SW480 (cell line): ENCODE measurements at places on chromosomes 7 and 10.

DNA sequence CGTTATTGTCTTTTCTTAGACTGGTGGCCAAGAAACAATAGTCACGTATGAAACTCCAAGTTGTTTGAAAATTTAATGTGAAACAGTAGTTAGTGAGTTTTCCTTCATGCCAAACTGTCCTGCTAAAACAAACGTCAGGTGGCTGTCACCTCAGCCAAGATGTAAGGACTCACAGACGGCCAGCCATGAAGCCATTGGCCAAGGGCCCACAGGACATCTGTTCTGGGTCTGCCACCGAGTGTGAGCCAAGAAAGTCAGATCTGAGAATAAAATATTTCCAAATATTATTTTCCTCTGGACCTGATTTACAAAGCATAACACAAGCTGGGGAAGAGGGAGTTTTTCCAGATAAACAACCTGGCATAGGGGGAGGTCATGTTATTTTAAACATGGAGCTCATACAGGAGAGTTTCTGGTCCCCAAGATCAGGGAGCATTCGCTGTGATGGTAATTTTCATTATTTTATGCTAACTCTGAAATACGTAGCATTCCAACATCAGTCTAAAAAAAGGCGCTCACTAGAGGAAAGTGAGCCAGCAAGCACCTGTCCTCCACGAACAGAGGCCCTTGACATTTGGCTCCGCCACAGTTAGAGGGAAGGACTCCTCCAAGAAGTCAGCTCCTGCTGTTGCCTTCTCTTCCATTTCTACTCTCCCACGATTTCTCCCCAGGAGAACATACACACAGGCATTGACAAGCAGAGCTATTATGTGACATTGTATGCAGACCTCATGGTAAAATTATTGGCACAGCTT, 38.9 kb upstream of the LANCL2 start:
- no peak for DNase-seq

DNA sequence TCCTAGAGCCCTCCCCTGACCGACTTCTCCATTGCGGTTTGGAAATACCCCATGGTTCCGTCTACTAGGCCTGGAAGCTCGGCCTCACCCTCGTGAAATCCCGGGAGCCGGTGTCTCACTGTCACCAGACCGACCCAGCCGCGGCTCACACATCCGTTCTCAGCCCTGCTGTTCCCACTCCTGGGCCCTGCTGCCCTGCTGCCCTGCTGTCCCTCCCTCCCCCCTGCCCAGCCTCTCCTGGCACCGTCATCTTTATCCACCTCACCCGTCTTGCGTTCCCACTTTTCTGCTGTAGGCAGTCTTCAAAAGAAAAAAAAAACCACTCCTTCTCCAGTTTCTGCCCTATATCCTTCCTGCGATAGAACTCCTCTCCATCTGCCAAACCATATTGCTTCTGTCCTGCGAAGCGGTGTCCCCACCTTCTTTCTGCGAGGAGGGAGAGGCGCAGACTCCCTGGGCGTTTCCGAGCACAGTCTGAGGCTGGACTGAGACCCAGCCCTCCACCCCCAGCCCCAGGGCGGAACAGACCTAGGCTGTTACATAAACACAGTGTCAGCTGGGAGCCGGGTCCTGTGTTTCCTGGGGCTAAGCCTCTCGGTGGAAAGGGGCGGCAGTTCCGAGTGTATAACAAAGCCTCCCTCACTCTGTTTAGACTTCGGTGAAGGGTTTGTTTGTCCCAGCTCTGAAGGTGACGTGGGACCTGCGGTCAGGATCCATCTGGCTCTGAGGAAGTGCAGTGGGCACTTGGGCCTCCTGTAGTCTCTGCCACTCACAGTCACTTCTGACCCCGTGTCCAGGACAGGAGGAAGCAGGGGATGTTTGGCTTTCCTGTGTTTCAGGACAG, 2.8 kb downstream of the AGAP3 start:
- no peak for DNase-seq

- DNase-seq = no peak
These were observed 1.6 kb upstream of the LANCL2 start for GRCh38 chr7:55363386-55364170.

- DNase-seq = peak; percentile 80
These were observed 68.6 kb downstream of the C7orf25 start for GRCh38 chr7:42843205-42843800.

- no peak for DNase-seq
These were observed 108.9 kb upstream of the ASAH2 start for GRCh38 chr10:50360077-50360850.

- no peak for DNase-seq
These were observed 18.4 kb downstream of the LRRC27 start for GRCh38 chr10:132350391-132350790.

DNA sequence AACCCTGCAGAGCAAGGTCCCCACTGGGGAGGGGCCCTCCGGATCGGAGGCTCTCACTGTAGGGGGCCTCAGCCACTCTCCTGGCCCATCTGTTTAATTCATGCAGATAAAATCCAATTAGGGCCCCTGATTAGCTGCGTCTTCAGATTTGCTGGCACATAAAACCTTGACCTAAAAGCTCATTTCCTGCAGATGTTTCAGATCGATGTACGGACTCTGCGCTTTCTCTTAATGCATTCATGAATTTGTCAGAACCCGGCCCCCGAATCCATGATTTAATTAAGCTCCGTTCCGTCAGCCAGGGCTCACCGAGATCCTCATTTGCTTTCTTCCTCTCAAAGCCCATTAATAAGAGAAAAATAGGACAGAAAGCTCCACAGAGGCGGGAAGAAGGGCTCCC, 40.0 kb upstream of the FOXL3 start:
- no peak for DNase-seq

- no peak for DNase-seq
These were observed 29.0 kb downstream of the CPXM2 start for GRCh38 chr10:123862421-123863182.

GRCh38 chr10:71741671-71742070, 22.1 kb upstream of the C10orf105 start:
- DNase-seq = no peak

GRCh38 chr10:109929501-109930219, 6.3 kb upstream of the XPNPEP1 start:
- DNase-seq = no peak

DNA sequence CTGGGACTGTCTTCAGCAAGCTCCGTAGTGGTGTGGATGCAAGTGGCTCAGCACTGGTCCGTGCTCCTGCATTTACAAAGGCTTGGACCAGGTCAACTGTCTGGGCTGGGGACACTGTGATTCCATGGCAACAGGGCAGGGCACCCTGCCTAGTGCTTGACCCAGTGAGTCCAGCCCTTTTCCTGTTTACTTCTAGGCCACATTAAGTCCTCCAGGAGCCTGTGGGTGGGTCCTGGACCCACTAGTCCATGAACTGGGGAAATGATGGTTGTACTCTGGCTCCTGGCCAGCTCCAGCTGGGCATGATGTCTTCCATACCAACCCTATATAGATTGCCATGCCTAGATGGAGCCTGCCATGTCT, 152.0 kb downstream of the RPS24 start:
- DNase-seq = no peak

DNA sequence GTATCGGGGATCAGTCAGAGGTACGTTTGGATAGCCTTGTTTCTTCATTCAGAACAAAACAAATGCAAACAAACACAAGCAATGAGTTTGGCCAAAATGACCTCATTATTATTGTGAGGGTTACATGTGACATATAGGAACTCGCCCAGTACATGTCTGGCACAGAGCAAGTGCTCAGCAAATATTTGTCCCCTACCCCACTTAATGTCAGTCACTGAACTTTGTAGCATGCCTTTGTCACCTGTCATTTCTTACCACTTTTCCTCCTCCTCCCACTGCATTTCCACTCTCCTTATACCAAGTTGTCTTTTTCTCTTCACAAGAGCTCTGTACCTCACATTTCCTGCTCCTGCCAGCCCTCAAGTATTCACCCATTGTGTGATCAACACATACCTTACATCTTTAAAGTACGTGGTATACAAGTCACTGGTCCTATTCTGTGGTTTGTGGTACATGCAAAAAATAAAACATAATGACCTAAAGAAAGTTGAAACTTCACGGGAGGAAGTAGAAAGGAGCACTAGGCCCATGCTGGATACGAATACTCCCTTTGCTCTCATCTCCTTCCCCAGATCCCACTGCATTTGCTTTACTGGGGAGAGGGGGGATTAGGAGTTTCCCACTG, 236.0 kb downstream of the INHBA start:
- no peak for DNase-seq

DNA sequence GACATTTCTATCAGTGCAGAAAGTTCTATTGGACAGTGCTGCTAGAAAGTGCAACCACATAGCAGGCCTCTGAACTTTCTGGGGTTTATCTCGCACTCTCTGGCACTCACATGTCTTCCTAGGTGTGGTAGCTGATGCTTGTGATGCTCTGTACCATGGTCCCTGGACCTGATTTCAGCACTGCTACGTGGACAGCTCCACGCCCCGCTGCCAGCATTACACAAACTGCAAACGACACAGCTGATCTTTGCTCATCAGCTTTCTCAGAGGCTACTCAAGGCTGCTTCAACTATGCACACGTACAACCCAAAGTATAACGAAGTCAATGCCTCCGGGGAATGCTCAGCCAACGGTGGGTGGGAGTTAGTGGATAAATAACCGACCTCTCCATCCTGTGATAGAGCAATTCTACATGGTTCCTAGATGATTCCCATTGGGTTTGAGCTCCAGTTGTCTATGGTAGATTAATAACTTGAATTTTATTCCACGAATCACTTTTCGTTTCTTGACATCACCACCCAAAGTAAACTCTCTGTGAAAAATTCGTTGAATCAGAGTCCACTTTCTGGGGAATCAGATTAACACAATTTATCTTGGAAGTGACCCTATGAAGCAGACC, 302.5 kb downstream of the ACTR3B start:
- no peak for DNase-seq

- DNase-seq = peak; percentile 84
These were observed 1.4 kb upstream of the OSBPL3 start for GRCh38 chr7:24981171-24981951.

- DNase-seq = no peak
These were observed 118.7 kb downstream of the RALA start for GRCh38 chr7:39741942-39742623.

DNA sequence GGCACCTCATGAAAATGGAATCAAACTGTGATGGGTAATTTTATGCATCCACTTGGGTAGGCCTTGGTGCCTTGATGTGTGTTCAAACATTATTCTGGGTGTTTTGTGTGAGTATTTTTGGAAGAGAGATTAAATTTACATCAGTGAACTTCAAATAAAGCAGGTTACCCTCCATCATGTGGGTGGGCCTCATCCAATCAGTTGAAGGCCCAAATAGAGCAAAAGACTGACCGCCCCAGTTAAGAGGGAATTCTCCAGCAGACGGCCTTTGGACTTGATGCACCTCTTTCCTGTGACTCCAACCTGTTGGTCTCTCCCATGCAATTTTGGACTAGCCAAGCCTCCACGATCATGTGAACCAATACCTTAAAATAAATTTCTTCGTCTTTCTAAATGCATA, 97.7 kb upstream of the DPP6 start:
- DNase-seq = no peak

DNA sequence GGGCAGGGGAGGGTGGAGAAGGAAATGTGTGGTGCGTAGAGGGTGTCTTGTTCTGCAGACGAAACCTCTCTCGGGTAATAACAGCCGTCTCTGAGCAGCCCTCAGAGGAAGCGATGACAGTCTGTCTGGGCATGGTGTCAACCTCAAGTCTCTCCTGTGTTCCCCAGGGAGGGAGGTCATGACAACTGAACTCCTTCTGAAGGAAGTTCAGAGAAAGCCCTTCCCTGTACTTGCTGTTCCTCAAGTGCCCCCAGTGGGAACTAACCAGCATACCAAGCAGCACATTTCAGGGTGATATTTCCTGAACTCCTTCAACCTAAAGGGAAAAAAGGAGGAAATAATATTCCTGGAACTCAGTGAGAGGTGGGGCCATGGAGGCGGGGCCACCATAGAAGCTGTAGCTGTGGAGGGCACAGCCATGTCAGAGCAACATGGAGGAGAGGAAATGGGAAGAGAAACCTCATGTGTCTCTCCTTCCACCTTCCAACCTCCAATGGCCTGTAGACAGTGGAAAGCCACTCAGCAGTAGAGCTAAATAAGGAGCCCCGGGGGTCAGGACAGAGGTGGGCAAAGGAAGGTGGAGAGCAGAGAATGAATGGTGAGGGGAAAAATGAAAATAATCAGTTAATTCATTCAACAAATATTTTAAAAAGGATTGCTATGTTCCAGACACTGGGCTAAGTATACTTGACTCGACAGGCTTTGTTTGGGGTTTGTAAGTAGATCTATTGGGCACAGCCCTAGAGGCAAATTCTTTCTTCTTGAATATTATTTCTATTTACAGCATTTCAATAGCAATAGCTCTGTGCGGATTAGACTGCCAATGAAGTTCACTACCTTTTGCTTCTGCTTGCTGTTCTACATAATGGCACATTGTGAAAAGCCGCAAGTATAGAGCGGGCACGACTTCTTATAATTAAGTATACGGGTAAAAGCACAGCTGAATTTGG, 61.0 kb upstream of the AOAH start:
- DNase-seq = no peak

- no peak for DNase-seq
These were observed 513 bp downstream of the ODAD2 start for GRCh38 chr10:27998178-27998953.

GRCh38 chr10:108411206-108411605, 1246.7 kb upstream of the SORCS1 start:
- DNase-seq = no peak

DNA sequence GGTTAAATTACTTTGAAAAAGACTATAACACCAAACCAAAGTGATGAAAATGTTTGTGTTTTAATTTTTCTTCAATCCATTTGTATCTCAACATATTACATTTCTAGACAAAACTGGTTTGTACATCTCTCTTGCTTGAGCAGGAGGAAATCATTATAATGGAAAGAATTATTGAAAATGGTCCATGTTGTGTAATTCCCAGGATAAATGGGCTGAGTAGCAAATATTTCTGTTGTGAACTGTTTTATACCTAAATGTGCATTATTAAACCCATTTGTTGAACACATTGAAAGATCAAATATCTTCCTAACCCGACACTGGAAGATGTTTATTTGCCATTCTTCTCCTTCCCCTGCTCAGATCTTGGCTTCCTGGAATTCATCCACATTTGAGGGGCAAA, 14.1 kb upstream of the CDK6 start:
- no peak for DNase-seq

GRCh38 chr10:119417852-119418251, 124.7 kb downstream of the RGS10 start:
- DNase-seq = no peak
